ENCODE measurements at places on chromosomes 16 and 17.

- DNase-seq, result no peak
These were observed 7.4 kb downstream of the ACD start for GRCh38 chr16:67652578-67653127.

GRCh38 chr16:50563989-50564388, 15.8 kb downstream of the NKD1 start:
- no peak for DNase-seq

DNA sequence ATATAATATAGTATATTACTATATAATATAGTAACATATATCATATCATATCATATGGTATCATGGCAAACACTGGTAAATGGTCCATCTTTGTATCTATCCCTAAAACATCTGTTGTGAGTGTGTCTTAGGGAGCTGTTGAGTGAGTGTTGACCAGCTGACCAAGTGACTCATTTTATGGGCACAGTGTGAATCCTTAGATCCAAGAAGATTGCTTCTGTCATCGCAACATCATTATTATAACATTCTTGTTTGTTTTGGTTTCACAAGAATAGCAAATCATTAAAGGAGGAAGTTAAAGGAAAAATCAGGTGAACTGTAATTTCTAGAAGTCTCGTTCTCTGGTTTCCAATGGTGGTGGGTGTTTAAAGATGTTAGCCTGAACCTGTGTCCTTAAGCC, 11.7 kb upstream of the MAF start:
- DNase-seq, result no peak

DNA sequence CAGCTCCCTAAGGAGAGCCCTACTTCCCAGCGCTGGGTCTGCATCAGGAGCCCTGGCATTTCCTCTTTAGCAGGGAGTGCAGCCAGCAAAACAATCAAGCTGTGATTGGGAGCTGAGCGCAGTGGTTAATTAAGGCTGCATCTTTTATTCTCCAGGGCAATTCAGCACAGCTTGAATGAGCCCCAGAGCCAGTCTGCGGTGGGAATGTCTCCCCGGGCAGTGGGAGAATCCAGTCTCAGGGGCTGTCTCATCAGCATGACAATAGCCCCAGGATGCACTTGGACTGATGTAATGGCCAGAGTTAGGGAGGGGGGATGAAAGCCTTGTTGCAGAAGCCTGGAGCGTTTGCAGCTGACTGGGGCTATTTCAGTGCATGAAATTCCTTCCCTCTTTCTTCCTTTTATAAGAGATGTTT, 292.6 kb upstream of the SOX9 start:
- DNase-seq, result peak; percentile 29

DNA sequence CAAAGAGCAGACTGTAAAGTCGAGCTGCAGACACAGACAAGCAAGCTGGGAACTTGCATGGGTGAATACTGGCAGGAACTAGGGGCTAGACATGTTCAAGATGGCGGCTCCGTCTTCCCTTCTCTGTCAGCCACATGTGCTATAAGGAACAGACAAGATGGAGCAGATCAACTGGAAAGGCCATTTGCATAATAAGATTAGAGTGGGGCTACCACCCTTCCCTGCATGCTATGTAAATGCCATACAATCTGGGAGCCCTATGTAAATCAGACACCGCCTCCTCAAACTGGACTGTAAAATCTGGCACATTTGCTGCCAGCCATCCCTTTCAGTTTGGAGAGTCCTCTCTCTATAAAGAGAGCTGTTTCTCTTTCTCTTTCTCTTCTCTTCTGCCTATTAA, 640.1 kb upstream of the CDH8 start:
- no peak for DNase-seq

DNA sequence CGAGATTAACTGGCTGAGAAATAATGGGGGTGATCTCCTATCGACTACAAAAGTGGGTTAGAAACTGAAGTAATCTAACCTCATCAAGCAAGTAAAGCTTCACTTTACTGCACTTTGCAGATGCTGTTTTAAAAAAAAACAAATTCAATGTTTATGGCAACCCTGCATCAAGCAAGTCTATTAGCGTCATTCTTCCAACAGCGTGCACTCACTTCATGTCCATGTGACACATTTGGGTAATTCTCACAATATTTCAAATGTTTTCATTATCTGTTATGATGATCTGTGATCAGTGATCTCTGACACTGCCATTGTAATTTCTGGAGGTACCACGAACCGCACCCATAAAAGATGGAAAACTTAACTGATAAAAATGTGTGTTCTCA, 70.8 kb downstream of the KANSL1 start:
- DNase-seq, result no peak

DNA sequence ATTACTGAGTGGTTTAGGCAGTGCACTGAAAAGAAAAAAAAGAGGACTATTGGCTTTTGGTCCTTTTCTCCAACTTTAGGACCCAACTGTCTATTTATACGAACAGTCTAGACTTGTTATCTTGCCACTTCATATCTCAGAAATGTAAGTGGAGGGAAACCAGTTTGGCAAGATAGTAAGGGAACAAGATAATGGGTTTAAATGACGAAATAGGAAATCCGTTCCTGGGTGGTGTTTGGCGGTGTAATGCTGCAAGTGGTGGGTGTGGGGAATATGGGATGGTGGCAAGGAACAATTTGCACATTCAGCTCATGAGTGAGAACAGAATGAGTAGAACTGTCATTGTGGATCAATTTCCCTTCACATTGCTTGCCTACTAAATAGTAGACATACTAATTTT, 44.7 kb downstream of the GRB7 start:
- DNase-seq, result no peak

DNA sequence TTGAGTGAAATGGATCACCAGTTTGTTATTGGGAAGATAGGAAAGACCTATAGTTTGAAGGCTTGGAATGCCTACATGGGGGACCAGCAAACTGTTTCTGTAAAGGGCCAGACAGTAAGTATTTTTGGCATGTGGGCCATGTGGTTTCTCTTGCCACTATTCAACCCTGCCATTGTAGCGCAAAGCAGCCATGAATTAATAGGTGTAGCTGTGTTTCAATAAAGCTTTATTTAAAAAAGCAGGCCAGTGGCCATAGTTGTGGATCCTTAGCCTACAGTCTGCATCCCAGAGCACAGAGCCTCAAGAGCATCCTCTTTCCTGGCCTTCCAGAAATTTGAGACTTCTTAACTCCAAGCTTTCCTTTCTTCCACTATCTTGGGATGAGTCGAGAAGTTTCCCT, 29.3 kb downstream of the ABAT start:
- DNase-seq, result no peak

DNA sequence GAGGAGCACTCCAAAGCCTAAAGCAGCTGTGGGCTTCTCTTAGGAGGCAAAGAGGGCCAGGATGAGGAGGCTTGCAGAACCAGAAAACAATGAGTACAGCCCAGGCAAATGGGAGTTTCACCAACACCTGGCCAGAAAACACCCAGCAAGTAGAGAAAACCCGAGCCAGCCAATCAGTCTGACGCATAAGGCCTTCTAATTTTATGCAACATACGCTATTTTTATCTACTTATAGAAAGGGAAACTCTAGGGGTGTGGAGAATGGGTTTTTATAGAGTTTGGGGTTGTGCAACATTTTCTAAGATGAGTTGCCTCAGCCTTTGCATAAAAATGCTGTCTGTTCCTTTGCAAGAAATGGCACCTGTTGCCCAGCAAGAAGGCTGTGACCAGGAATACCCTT, 529.0 kb upstream of the CDH5 start:
- DNase-seq, result no peak

DNA sequence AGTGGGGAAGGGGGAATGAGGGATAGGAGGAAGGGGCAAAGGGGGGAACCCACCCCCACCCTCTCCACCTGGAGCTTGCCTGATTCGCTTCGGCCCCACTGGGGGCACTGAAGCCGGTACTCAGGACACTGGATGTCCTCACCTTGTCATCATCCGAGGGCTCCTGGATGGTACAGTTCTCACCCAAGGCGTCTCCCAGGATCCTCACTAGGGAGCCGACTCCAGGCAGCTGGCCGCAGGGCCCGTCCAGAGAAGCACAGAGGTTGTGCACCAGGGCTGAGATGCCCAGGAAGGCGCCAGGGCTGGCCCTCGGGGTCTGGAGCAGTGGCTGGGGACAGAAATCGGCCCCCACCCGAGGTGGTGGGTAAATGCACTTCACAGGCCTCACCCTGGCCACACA, 92.3 kb downstream of the LITAF start:
- DNase-seq, result no peak

GRCh38 chr17:48626245-48627117, at the start of gene HOXB9:
Gene HOXB9, minus strand, starts transcription at chr17:48626358. Its CDS starts 89 bp downstream, at chr17:48626269.
- DNase-seq, result no peak

GRCh38 chr17:3475251-3475685, 529 bp upstream of the ASPA start:
- no peak for DNase-seq

GRCh38 chr16:56911771-56912571, 20.0 kb upstream of the HERPUD1 start:
- DNase-seq, result no peak

GRCh38 chr17:34916120-34916519, 45.1 kb downstream of the CCT6B start:
- DNase-seq, result no peak

- no peak for DNase-seq
These were observed 4.2 kb upstream of the CDH1 start for GRCh38 chr16:68732741-68733399.

DNA sequence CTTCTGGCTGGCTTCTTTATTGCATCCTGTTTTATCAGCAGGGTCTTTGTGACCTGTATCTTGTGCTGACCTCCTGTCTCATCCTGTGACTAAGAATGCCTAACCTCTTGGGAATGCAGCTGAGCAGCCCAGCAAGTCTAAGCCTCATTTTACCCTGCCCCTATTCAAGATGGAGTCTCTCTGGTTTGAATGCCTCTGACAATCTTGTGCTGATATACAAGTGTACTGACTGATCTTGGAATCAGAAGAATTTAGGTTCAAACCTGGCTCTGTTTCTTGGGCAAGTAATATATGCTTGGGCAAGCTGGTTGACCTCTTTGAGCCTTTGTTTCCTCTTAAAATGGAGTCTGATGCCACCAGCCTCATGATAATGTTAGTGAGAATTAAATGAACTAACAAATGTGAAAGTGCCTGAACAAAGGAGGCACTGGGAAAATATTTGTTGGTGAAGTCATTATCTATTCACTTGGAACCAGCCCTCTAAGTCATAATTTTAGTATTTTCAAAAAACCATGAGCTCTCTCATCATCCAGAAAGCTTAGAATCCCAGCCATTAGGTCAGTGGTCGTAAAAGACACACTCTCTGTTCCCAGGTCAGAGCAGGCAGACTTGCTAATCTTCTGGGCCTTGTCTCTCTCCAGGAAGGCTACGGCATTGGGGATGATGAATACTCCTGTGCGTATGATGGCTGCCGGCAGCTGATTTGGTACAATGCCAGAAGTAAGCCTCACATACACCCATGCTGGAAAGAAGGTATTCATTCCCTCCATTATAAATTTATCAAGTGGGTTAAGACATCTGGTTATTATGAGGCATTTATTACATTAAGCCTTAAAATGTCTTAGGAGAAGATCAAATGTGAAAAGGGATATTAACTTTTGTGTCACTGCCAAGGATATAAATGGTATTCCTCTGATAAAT, 18.1 kb upstream of the ARL2BP start:
- DNase-seq, result no peak

DNA sequence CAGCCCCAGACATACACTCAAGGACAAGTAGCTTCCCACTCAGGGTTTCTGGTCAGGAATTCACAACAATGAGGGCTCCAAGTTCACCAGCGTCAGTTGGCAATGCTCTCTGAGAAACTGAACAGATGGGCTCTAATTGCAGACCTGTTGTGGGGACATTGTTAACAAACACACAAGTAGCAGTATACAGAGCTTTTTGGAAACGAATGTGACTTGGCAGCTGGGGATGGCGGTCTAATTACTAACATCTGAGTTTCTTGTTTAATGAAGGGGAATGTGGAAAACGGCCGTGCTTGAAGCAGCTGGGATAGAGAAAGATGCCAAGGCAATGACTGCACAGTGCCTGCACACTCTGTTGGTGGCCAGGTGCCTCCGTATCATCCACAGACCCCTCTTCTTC, 316.1 kb upstream of the IRX3 start:
- no peak for DNase-seq

DNA sequence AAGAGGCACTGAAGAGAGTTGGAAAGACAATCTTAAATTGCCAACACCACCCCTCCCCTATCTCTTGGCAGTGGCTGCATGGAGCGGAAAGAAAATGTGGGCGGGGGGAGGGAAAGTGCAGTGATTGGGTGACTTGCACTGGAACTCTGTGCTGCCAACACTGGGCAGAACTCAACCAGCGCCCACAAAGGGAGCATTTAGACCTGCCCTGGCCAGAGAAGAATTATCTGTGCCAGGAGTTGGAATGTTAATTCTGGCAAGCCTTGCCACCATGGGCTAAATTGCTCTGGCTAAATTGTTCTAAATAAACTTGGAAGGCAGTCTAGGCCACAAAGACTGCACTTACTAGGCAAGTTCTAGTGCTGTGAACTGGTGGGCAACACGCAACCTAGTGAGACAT, 6.5 kb upstream of the CCL13 start:
- no peak for DNase-seq

DNA sequence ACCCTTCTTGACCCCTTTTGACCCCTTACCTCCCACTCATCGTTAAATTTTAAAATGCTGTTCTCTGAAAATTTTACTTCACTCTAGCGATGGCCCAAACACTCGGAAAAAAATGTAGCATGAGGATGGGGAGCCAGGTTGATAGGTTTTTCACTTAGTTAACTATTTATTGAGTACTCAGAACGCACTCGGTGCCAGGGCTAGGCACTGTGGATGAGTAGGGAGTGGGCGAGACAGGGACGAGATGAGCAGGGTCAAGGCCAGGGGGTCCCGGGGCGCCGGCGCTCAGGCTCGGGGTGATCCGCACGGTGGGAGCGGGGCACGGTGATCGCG, 392 bp downstream of the ZSCAN32 start:
- DNase-seq, result no peak

DNA sequence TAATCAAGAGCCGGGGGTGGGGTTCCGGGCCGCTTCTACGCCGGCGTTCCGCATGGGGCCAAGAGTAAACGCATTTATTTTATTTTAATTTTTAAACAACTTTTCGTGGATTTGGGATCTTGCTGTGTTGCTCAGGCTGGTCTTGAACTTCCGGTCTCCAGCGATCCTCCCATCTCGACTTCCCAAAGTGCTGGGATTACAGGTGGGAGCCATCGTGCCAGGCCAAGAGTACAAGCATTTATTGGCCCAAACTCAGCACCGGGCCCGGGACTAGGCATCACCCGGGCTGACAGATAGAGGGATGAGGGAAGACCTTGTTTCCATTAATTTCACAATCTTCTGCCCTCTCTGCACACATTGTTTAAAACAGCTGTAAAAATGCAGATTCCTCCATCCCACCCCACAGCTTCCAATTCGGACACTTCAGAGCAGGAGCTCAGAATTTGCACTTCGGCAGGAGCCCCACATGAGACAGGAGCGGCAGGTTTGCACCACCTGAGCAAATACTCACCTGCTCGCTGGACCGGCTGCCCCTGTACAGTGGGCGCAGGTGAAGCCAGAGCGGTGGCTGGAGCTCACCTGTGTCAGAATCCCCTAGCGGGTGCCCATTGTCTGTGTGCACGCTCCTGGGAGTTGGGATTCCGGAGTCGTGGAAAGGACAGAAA, 663 bp upstream of the GINS2 start:
- no peak for DNase-seq
